ENCODE measurements at places on chromosomes 7 and 10.

GRCh38 chr7:64515781-64516180, 47.1 kb downstream of the ZNF680 start:
- no peak for DNase-seq

- no peak for DNase-seq
Measured at GRCh38 chr7:20799566-20800366, 13.1 kb upstream of the SP8 start.

- no peak for DNase-seq
Measured at GRCh38 chr7:19561121-19561805, 147.6 kb downstream of the POLR1F start.

DNA sequence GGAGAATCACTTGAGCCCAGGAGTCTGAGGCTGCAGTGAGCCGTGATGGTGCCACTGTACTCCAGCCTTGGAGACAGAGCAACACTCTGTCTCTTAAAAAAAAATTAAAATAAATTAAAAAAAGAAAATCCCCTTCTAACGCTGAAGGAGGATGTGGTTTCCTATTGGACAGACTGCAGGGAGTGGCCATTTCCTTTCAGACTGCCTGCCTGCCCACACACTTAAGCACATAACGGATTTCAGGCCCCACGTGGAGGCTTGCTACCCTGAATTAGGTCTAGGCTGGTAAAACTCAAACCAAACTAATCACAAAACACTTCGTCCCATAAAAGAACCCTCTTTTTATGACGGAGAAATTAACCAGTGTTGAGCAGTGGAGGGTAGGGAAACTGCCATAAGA, 34.0 kb downstream of the GATA3 start:
- DNase-seq, result peak; percentile 60

DNA sequence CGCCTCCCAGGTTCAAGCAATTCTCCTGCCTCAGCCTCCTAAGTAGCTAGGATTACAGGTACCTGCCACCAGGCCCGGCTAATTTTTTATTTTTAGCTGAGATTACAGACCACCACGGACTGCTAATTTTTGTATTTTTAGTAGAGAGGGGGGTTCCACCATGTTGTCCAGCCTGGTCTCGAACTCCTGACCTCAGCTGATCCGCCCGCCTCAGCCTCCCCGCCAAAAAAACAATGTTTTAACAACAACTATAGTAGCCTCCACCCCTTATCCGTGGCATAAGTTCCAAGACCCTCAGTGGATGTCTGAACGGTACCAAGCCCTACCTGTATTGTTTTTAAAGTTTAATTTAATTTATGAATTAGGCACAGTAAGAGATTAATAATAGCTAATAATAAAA, 48.2 kb downstream of the GNA12 start:
- no peak for DNase-seq

DNA sequence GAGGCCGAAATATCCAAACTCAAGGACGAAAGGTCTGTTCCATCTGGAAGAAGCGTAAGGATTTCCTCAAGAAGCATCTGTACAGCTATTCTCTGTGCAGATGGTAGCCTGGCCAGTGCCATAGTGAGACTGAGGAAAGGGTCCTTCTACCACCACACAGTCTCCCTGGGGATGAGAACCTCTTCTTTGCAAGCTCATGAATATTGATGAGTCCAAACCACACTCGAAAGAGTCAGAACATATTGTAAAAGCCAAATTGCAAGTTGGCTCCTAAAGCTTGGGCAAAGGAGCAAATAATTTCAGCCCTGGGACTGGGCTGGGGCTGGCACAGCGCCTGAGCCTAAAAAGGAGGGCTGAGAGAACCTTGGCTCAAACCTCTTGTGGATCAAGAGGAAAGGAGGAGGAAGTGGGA, 66.1 kb upstream of the PIP4K2A start:
- DNase-seq, result no peak

DNA sequence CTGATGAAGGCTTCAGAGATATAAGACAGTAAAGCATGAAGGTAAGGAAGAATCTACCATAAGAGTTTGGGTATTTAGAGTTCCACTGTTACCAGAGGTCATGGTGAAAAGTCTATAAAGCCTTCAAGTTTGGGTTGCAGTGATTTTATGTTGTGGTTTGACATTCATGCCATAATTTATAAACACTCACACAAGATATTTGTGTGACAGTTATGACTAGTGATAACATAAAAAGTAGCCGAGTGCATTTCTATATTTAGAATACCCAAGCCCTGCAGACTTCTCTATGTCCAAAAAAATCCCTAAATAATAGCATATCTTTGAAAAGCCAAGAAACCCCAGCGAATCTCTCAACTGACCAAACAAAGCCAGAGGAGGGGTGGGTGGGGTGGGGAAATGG, 229.9 kb downstream of the CXCL12 start:
- DNase-seq, result no peak

DNA sequence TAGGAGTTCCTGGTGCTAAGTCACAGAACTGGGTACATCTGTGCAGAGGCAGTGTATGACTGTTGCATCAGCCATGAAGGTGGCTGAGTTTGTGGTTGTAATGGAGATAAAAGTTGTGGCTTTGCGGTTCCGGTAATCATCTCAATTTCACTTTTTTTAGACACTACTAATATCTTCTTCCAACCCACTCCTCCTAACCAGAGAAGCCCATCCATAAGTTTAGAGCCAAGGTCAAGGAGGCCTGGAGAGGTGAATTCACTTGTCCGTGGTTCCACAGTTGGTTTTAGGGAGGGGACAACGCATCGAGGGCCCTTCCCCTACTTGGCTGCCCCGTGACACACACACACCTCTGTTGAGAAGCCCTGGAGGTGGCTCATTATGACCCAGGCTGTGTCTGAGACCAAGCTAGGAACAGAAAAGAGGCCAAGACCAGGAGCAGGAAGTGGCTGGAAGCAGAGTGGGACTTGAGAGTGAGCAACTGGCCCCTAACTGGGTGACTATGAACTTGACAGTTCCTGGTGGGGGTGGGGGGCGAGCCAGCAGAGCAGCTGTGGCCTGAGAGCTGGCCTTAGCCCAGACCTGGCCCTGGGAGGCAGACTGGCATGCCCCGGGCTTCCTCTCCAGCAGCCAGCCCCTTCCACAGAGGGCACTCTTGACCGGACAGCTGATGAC, 66.8 kb upstream of the COL13A1 start:
- DNase-seq, result peak; percentile 40
